ENCODE measurements at places on chromosomes 6 and 20.

- no peak for DNase-seq
These were observed 13.6 kb upstream of the SASH1 start for GRCh38 chr6:148328876-148329555.

DNA sequence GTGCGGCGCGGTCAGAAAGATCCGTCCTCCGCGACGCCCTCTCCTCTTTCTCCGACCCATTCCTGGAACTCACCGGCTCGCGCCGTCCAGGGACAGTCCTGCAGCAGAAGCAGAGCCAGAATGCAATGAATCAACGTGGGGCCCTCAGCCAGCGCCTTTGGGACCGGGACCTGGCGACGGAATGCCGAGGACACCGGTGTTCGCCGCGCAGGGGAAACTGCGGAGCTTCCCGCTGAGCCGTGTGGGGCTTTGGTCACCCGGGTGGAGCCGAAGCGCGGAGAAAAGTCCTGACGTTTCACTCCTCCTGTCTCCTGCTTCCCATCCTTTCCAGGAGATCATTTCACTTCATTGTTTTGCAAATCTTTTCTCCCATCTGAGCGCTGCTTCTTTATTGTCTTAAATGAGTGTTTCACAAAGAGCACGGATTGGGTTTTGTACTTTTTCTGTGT is 26.5 kb downstream of the ULBP1 start:
- no peak for DNase-seq

DNA sequence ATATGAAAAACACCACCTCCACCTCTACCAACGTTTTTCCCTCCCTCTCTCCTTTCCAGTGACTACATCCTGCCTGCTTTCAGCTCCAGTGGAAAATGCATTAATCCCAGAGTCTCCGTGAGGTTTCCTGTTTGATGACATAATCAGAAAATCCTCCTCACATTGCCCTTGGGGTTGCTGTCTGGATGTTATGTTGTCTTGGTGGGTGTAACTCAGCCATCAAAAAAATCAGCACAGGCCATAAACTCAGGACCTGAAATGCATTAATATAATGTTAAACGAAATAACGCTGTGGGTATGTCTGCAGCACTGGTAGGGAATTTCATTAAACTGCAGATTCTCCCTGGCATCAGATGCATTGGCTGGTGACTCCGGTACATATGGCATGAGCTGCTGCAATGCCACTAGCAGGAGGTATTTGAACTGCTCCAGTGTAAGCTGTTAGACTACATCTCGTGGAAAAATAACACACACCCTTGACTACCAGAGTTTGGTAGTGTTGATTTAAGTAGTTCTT is 297.8 kb downstream of the PRL start:
- DNase-seq: no peak

DNA sequence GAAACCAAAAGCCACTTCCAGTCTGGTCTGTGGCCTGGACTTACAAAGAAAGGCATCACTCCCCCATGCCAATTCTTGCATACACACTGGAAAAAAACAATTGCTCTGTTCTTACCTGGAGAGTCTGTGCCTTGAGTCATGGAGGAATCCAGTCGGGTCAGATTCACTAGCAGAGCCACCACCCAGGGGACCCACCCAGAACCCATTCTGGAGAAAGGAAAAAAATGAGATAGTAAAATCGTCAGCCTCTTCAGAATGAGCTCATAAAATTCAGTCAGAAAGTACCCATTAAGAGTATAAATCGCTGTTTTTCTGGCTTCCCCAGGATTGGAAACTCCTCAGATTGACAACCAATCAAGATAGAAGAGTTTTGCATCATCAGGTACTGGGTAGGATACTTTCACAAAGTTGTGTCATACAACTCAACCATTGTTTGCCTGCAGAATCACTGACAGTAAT is at the start of gene HLA-DOB:
Gene HLA-DOB, minus strand, starts transcription at position 257 of the 459 bp plus-strand sequence. Its CDS starts 51 bp downstream, at position 206.
- DNase-seq: no peak

DNA sequence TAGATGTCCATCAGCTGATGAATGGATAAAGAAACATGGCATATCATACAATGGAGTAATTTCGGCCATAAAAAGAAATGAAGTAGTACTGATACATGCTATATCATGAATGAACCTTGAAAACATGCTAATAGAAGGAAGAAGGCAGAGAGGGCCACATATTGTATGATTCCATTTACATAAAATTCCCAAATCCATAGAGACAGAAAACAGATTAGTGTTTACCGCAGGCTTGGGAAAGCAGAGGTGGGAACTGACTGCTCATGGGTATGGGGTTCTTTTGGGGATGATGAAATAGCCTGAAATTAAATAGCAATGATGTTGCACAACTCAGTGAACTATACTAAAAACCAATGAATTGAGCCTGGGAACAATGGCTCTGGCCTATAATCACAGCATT is 58.3 kb downstream of the SERAC1 start:
- DNase-seq: no peak

DNA sequence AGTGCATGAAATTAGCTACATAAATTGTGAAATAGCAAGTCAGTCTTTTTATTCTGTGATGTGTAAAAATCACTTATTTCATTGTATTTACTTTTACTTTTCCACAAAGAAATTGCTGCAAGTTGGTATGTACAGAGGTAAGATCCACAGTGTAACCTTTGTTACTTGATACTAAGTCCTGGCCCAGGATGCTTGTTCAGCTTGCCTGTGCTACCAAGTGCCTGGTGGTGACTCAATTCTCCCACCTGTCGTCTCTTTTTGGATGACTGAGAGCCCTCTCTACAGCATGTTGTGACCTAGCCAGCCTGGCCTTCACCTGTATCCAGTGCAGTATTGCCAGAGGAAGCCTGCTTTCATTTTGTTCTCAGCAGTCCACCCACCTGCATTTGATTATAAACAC is 54.9 kb downstream of the ANKRD6 start:
- DNase-seq: no peak

DNA sequence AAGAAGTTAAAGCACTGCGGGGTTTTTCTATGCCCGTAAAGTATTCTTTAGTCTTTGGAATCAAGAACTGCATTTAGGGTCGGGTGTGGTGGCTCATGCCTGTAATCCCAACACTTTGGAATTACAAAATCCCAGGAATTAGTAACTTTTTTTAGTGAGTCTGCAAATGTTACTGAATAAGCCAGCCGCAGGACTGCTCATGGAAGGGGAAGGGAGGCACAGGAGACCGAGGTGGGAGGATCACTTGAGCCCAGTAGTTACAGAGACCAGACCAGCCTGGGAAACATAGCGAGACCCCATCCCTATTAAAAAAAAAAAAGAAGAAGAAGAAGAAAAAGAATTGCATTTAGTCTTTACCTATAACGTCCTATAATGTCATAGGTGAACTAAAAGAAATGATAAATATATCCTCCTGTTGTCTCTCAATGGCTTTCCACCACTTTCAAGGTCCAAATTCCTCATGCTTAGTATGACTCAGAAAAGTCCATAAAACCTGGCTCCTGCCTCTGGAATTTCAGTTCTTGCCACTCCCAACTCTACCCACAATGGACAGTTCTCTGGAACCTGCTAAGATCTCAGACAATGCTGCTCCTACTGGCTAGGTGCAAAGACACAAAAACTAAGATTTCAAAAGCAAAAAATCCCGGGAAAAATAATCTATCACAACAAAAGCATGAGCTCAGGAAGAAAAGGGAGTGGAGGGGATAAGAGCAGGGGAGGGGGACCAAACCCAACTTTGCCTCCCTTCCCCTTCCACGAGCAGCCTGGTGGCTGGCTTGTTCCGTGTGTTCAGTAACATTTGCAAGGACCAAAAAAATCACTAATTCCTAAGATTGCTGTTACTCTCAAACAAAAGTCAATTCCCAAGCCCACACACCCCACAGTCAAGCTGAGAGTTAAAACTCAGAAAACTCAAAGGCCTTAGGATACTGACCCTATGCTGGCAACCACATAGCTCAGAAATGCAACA is 39.0 kb downstream of the B4GALT5 start:
- no peak for DNase-seq

GRCh38 chr6:162940426-162940825 is 212.7 kb downstream of the PACRG start:
- DNase-seq: no peak

DNA sequence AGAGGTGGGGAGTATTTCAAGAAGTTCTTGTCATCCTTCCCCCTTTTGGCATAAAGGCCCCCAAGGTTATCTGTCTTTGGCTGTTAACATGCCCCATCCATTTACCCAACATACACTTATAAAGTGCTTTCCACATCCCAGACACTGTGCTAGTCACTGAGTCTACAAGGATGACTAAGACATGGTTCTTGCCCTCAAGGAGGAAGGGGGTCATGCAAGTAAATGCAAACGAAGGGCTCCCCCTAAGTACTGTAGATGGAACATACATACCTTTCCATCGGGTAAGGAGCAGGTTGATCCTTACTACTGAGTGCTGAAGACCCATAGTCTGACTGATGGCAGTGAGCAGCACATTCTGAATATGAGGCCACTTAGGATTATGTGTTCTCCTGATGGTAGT is 38.3 kb downstream of the HECA start:
- no peak for DNase-seq

DNA sequence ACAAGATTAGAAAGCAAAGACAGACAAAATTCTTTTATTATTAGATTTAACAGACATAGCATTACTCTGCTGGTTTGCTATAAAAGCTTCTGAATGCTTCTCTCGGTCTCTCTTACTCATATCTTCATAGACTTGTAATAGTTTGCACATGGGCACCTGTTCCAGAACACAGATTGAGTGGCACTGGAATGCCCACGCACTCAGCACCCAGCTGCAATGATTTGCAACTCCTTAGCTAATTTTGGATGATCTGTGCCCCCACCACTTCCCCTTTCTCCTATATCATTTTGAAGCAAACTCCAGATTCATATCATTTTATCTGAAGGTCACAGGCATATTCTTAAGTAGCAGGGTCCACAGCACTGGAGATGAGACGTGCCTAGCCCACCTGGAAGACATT is 148.8 kb downstream of the CFAP61 start:
- DNase-seq: no peak

GRCh38 chr6:158634695-158635426 is 9.7 kb downstream of the DYNLT1 start:
- no peak for DNase-seq

- no peak for DNase-seq
These were observed 68.6 kb downstream of the TENT5A start for GRCh38 chr6:81683912-81684311.

GRCh38 chr6:35088281-35089215 is 52.6 kb downstream of the TCP11 start:
- no peak for DNase-seq

- no peak for DNase-seq
These were observed 19.7 kb upstream of the SPAG4 start for GRCh38 chr20:35595901-35596300.

DNA sequence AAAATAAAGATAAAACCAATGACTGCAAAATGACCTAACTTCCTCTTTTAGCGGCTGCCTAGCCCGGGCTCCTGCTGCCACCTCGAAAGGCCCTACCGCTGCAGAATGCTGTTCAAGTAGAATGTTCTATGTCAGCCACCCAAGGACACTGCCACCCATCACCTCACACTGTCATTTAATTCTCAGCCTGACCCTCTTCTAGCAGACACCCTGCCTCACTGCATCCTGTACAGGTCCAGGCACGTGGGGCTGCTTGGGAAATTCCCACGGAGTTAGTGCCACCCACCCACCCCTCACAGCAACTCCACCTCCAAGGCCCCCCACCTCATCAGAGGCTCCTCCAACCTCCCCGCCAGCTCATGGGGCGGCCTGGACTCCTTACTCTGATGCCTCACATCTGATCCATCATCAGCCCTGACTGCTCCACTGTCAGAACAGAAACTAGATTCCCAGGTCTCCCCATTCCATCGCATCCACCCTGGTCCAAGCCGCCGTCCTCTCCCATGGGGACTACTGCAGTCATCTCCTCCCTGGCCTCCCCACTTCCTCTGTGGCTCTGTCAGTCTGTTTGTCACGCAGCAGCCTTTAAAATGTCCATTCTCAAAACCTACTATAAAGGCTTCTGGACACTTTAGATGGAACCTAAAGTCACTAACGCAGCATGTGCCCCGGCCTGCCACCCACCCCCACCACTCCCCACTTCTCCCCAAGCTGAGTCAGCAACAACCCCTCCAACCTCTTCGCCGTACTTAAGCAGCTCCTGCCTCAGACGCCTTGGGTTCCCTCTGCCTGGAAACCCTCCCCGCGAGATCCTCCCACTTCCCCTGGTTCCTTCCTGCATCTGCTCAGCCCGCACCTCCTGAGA is 17.0 kb downstream of the NFATC2 start:
- no peak for DNase-seq

- DNase-seq: no peak
These were observed 5.7 kb upstream of the OSTM1 start for GRCh38 chr6:108080010-108080780.

- no peak for DNase-seq
These were observed 14.7 kb upstream of the HMGN3 start for GRCh38 chr6:79249136-79249535.

GRCh38 chr6:169998457-169998856 is 247.0 kb downstream of the ERMARD start:
- DNase-seq: no peak

GRCh38 chr6:52995913-52996645 is 995 bp upstream of the GSTA4 start:
- peak; percentile 9 for DNase-seq

- DNase-seq: no peak
These were observed 42.1 kb upstream of the SRF start for GRCh38 chr6:43128926-43129325.
